ENCODE measurements at places on chromosomes 1 and 21. TPM values are rescaled to one million over a fixed set of nuclear protein-coding genes. Genes with fewer than 3 reads are reported as not detected.

Gene KCNJ6
- 3.3 TPM for total RNA-seq

Gene CHODL
- 0.51 TPM for total RNA-seq

Gene NLRP3
- total RNA-seq: not detected

Gene RNF186
- total RNA-seq: not detected

Gene FASLG
- not detected for total RNA-seq

Gene POLR3GL
- total RNA-seq: 12.8 TPM

Gene NMNAT2
- 3.3 TPM for total RNA-seq

Gene ERICH3
- 1.1 TPM for total RNA-seq

Gene LIPI
- not detected for total RNA-seq

Gene IFI44
- not detected for total RNA-seq

Gene MX2
- 0.69 TPM for total RNA-seq

Gene GJA5
- not detected for total RNA-seq

Gene ITLN1
- total RNA-seq: 0.33 TPM

Gene AMPD1
- not detected for total RNA-seq

Gene TMEM52
- total RNA-seq: 1.8 TPM

Gene OLFML2B
- total RNA-seq: 1.8 TPM

Gene CAPN9
- total RNA-seq: 8.7 TPM

Gene C4BPB
- not detected for total RNA-seq

Gene FOXD3
- not detected for total RNA-seq

Gene SH3GLB1
- 48.5 TPM for total RNA-seq

Gene SYTL1
- 15.5 TPM for total RNA-seq

- no peak for DNase-seq
These were observed 7.2 kb downstream of the GORAB start for GRCh38 chr1:170539154-170539553.

DNA sequence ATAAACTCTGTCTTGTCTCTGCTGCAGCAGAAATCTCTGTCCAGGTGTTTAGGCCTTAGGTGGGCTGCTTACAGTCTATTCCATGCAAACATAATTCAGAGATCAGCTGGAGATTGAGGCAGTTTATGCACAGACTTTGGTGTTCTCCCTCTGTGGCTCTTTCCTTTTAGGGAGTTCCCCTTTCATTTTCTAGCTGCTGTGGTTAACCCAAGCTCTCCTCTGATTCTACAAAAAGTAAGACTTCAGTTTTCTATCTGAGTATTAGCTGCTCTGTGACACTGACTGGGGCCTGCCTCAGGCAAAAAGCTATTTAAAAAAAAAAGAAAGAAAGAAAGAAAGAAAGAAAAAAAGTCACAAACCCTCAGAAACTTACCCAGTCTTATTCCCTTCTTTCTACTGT, 211.1 kb downstream of the CAMTA1 start:
- DNase-seq: no peak

- DNase-seq: no peak
These were observed 41.3 kb downstream of the COQ8A start for GRCh38 chr1:226981386-226981817.

DNA sequence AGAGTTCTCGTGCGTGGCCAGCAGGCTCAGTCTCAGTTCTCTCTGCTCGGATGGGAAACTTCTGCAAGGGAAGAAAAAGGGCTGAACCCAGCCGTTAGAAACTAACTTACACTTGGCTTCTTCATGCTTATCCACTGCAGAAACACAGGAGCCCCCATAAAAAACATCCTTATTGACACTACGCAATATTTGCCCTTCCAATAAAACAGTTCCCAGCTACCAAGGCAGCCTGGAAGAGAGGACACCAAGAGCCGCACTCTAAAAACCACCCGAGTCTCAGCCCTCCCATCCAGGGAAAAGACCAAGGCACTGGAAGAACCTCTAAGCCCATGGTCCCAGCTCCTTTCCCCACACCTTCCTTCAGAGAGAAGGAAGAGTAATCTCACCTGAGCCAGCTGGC, 61.1 kb downstream of the SSBP3 start:
- DNase-seq: no peak

- no peak for DNase-seq
These were observed 1.0 kb upstream of the PSRC1 start for GRCh38 chr1:109283748-109284600.

DNA sequence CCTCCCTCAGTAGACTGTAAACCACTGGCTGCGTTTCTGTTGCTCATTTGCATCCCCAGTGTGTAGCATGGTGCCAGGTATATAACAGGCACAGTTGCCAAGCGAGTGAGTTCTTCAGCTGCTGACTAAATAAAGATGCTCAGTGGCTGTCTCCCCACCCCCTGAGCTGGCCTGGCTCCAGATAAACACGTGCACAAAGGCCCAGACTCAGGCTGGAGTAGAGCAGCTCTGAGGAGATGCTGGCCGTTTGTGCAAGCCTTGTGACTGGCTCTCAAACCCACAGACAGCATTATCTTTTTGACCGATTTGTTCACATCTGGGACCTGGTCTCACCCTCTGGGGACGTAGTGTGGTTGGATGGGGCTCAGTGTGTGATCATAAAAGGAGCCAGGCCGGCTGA, 7.1 kb downstream of the CHRNB2 start:
- no peak for DNase-seq

GRCh38 chr1:33895396-33895795, 31.5 kb downstream of the HMGB4 start:
- DNase-seq: no peak

GRCh38 chr1:219339466-219339865, 165.8 kb downstream of the LYPLAL1 start:
- no peak for DNase-seq

DNA sequence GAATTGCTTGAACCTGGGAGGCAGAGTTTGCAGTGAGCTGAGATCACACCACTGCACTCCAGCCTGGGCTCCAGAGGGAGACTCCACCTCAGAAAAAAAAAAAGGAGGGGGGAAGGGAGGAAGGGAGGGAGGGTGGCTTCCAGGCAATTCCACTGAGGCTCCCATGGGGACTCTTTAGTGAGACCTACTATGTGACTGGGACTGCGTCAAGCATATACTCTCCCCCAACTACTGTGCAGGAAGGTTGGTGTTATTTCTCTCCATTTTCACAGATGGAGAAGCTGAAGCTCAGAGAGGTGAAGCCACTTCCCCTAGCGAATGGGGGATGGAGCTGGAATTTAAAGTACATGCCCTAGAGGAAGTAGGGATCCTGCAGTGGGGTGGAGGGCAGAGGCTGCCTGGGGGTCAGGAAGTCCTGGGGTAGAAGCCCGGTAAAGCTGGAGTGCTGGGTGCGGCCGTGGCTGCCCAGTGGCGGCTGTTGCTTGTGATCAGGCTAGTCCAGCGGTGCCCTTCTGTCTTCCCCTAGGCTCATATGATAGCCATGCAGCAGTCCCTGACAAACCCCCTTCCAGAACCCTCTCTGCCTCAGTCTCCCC, 40.3 kb downstream of the RAP1GAP start:
- no peak for DNase-seq

GRCh38 chr1:183023601-183024316, 539 bp downstream of the LAMC1 start:
- DNase-seq: peak; percentile 82

- no peak for DNase-seq
These were observed 13.3 kb downstream of the MAPKAPK2 start for GRCh38 chr1:206698011-206698410.

- DNase-seq: no peak
These were observed 33.1 kb downstream of the UBE2U start for GRCh38 chr1:64236541-64236954.

GRCh38 chr1:6832531-6833188, 47.4 kb downstream of the CAMTA1 start:
- no peak for DNase-seq

- DNase-seq: no peak
These were observed 37.5 kb downstream of the LGR6 start for GRCh38 chr1:202230939-202231645.

GRCh38 chr21:15749082-15749860, 19.5 kb downstream of the USP25 start:
- no peak for DNase-seq

- no peak for DNase-seq
These were observed 15.7 kb downstream of the RNF19B start for GRCh38 chr1:32948905-32949304.

DNA sequence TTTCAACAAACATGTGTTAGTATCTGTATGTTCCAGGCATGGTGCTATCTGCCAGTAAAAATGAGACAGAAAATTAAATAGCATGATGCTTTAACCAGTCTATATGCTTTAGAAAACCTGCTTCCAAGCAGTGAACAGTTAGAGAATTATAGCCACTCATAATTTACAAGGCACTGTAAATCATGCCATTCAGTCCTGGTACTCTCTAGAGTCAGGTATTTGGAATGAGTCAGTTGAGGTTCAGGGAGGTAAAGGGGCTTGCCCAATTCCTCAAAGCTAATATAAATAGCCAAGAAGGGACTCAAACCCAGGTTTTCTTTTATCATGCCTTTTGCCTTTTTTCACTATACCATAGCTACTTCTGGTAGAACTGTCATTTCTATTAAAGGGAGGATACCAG, 184.4 kb downstream of the NFIA start:
- DNase-seq: no peak

DNA sequence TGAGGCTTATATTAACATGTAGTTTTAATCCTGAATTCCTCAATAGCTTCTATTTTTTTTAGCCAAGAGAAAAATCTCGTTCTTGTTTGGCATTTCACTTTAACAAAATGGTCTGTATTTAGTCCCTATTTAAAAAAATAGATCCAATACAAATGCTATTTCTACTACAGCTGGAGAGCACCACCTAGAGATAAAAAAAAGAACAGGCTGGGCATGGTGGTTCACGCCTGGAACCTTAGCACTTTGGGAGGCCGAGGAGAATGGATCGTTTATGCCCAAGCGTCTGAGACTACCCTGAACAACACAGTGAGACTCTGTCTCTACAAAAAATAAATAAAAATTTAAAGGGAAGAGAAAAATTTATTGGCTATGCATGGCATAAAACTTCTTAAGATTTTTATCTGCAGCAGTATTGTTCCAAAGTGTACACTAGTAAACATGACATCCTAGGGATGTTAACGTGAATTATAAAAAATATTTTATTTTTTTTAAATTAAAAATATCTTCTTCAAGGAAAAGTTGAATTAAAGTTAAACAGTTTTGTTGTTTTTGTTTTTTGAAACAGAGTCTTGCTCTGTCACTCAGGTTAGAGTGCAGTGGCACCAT, 4.4 kb downstream of the ST7L start:
- DNase-seq: no peak

- DNase-seq: no peak
These were observed 19.1 kb downstream of the COL24A1 start for GRCh38 chr1:86137436-86137835.

- DNase-seq: no peak
These were observed 93.9 kb downstream of the GLIS1 start for GRCh38 chr1:53644909-53645689.

GRCh38 chr21:35400233-35400939, 351.3 kb upstream of the RUNX1 start:
- no peak for DNase-seq

GRCh38 chr1:235997049-235997448, 67.8 kb downstream of the NID1 start:
- DNase-seq: no peak

DNA sequence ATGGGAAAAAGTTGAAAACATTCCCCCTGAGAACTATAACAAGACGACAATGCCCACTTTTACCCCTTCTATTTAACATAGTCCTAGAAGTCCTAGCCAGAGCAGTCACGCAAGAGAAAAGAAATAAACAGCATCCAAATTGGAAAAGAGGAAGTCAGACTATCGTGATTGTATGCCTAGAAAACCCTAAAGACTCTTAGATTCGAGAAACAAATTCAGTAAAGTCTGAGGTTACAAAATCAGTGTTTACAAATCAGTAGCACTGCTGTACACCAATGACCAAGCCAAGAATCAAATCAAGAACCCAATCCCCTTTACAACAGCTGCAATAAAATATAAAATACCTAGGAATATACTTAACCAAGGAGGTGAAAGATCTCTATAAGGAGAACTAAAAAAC, 72.4 kb downstream of the POU2F1 start:
- no peak for DNase-seq

GRCh38 chr1:211356723-211357407, 30.2 kb downstream of the TRAF5 start:
- no peak for DNase-seq

DNA sequence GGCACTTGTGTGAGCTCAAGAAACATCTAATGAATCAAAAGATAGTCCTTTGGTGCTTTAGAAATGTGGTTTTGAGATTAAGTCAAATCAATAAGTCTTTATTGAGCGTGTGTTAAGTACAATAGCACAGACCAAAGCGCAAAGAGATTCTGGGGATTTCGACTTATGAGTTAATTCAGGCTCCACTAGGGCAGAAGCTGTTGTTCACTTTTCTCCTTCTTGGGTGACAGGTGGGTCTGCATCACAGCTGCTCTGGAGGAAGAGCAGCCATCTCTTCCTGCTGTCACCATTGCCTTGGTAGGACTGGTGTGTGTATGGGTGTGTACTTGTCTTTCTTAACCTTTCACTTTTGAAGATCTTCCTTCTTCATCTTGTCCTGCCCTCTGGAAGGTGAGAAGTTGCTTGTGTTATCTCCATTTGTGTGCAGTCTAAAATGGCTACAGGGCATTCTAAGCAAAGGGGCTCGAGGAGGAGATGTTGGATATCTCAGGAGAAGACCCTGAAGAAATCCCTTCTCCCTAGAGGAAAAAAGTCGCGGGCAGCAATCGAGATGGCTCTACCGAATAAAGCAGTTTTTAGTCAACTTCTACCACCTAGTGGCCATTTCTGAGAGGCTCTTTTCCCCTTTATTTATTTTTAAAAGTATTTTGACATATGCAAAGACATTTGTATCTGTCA, 22.9 kb upstream of the DISC1 start:
- peak; percentile 12 for DNase-seq

DNA sequence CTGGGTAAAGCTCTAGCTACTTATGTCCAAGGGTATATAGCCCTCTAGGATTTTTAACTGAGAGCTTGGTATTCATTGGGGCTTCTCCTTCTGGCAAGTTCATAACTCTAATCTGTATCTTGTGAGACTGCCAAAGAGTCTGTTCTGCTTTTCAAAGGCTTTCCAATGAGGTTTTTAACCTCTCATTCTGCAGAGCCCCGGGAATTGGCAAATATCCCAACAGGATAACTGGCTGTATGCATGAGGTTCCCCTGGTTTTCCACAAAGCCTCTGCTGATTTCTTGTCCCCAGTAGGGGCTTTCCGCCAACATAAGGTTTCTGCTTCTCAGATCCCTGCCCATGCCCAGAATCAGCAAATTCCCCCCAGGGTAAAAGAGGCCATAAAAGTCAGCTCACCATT, 40.9 kb downstream of the RPL5 start:
- DNase-seq: no peak

- no peak for DNase-seq
These were observed 65.6 kb upstream of the DAB1 start for GRCh38 chr1:57489358-57490036.

- no peak for DNase-seq
These were observed 253.2 kb upstream of the RRP15 start for GRCh38 chr1:218031901-218032300.

GRCh38 chr1:205061665-205062069, 18.7 kb downstream of the CNTN2 start:
- DNase-seq: peak; percentile 84

Measured in progenitor cell of endocrine pancreas (in vitro differentiated cells).